ENCODE measurements at places on chromosomes 7 and 10.
A peak's percentile ranks its signal among the peaks of the same experiment; 100 is the strongest.

DNA sequence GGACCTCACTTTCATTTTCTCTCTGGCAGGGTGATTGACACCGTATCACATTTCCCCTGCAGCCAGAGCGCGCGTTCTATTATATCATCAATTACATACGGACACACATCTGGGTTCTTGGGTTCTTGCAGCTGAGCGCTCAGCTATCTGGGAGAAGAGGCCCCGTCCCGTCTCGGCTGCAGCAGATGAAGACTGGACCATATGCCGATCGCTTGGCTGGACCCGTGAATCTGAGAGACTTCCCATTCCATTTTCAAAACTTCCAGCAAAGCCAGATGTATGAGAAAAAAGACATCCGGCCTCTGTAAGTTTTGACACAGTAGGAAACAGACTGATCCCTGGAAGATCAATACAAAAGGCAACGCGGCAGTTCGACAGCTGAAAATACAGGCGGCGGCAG is 99.8 kb downstream of the JCAD start:
- no peak for DNase-seq

- DNase-seq, result no peak
These were observed 1.3 kb downstream of the AFAP1L2 start for GRCh38 chr10:114402871-114403540.

DNA sequence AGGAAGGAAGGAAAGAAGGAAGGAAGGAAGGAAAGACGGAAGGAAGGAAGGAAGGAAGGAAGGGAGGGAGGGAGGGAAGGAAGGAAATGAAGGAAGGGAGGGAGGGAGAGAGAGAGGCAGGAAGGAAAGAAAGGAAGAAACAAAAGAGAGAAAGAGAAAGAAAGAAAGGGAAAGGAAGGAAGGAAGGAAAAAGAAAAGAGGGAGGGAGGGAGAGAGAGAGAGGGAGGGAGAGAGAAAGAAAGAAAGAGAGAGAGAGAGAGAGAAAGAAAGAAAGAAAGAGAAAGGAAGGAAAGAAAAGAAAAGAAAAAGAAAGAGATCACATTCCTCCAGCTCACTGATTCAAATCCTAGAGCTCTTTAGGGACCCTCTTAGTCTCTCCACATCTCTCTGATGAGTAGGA is 24.7 kb downstream of the ELN start:
- DNase-seq, result no peak

GRCh38 chr7:409339-410281 is 110.0 kb downstream of the PDGFA start:
- no peak for DNase-seq

- DNase-seq, result no peak
These were observed 165.6 kb downstream of the HGF start for GRCh38 chr7:81604075-81604807.

GRCh38 chr10:121928528-121928884 is 675 bp upstream of the ATE1 start:
- DNase-seq, result no peak

DNA sequence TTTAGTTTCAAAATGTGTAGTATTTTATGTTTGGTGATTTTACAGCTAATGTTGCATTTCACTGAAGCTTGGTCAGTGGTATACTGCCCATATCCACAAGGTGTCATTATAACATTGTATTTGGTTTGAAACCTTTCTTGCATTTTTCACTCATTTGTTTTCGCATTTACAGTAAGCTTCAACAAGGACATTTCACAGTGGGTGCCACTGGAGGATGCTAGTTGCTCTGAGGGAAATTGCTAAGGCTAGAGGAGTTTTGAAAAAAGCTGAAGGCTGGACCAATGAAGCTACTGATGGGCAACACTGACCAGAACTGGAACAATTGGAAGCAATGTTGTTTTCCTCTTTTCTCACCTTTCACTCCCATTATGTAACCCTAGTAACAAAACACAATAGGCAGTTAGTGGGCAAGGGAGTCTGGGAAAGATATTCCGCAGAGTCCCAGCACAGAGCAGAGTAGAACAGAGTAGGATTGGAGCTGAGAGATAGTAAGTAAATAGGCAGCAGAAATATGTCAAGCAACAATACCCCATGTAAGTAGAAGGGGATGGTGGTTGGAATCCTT is 23.6 kb upstream of the SRI start:
- DNase-seq, result no peak

GRCh38 chr7:141785706-141786552 is 4.1 kb upstream of the TAS2R5 start:
- DNase-seq, result peak; percentile 1

- DNase-seq, result no peak
These were observed 15.0 kb upstream of the TFEC start for GRCh38 chr7:116045532-116045931.

DNA sequence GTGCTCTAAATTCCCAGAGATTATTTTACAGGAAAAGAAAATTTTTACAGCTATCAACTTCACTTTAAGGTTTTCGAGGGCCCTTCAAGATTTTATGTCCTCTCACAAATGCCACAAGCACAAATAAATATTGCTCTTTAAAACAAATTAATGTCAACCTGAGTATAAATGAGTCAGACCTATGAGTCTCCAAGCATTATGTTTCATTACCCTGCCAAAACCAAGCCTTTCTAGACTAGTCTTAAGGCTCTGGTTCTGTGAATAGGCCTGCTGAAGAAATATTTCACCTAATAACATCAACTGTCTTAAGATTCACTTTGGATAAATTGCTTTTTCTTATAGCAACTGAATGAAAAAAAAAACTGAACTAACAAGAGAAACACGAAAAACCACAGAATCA is 153.0 kb downstream of the PDE1C start:
- no peak for DNase-seq

- DNase-seq, result no peak
These were observed 139.6 kb upstream of the GDF10 start for GRCh38 chr10:47160261-47160908.

DNA sequence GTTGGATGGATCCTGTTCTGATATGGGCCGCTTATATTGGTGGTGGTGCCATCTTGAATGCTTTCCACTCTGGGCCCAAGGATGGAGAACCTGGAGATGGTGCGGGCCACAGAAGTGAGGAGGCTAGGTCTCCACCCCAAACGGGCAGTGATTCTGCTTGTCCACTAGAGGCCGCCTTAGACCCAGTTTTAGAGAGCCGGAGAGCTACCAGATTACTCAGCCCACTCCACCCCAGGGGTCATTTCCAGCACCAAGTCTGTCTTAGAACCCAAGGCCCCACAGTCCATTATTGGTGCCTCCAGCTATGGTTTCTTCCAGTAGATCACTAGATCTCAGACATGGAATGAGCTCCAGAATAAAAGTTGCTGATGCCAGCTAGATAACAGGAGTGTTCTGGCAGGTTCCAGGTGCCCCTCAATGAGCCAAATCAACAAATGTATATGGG is 11.8 kb upstream of the CAMK2G start:
- peak; percentile 52 for DNase-seq

DNA sequence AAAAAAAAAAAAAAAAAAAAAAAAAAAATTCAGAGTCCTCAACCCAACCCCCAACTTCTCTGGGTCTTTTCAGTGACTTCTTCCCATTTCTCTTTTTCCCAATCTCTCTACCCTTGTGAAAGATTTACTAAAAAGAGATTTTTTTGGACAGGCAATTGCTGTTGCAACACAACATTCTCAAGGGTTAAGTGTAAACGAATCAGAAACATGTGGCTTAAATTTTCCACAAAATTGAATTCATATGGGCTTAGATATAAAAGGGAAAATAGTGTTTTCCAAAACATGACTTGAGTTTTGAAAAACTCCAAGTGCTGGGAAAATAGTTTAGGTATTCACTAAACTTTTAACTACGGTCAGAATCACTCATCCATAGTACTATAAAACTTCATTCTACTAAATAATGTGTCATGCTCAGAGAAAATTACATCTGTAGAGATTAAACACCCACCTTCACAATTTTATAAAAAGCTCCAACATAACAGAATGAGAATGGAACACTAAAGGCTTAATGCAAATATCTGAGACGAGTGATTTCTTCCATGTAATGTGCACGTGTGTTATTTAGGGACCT is 643.1 kb downstream of the PARD3 start:
- DNase-seq, result no peak

DNA sequence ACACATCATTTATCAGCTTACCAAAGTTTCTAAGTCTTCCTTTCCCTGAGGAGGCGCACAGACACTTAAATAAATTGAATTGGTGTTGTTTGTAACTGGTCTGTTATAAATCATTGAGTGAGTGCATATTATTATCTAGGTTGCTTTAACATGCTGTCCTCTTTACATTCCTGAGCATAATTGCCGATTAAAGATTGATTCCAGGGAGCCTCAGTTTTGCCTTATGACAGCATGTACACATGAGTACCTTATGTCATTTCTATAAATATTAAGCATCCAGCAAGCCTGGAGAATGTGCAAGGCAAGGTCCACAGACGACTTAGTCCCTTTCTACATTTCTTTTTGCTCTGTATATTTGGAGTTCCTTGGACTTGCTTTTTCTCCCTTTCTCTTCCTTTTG is 177.9 kb upstream of the STEAP4 start:
- DNase-seq, result no peak

DNA sequence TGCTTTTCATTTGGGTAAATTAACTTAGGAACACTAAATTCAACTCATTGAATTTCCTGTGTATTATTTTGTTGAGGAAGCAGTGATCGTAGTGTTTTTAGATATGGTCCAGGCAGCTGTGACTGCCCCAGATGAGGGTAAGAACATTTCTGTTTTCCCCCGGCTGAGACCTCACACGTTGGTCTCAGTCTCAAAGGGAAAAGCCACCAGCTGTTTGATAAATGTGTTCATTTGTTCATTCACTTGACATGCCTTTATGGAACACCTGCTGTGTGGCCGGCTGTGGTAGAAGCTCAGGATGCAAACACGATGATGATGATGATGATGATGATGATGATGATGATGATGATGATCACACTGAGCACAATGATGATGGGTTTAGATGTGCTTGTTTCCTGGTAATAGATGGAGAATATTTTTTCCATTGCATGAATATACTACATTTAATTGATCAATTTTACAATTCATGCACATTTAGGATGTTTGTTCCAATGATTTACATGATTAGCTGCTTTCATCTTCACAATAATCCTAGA is 125.6 kb upstream of the ZNF32 start:
- DNase-seq, result no peak

DNA sequence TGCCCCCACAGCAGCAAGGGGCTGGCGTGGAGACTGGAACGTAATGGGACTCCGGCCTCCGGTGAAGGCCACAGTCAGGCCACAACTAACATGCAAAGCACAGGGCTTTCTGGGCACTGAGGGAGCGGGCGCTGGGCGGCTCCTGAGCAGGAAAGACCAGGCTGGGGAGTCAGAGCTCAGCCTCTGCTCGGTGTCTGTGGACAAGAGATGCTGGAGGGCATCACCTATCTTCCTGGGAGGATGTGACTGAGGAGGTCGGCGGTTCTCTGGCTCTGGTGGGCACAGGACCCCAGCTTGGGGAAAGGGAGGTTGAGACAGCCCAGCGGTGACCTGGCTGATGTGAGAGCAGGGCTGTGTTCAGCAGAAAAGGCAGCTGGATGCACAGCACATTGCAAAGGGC is 11.7 kb downstream of the CNPY1 start:
- no peak for DNase-seq

- DNase-seq, result no peak
These were observed 435.6 kb upstream of the C7orf33 start for GRCh38 chr7:148155000-148155399.

DNA sequence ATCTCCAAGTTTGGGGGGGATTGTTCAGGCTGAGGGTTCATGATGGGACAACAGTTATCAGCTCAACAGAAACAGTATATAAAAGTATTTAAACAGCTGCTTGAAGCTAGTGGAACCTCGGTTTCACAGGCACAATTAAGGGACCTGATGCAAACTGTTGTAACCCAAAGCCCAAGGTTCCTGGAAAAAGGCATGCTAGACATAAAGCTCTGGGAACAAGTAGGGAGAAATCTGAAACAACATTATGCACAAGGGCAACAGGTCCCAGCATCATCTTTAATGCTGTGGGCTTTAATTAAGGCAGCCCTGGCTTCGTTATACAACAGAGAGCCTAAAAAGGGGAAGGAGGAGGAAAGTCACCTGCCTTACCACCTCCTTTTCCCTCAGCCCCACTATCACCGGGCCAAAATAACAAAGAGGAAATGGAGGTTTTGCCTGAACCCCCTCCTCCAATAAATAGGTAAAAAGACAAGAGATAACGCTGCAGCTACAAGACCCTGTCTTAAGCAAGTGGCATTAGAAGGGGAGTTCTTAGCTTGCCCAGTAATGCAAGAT is 83.2 kb upstream of the GPR22 start:
- no peak for DNase-seq

DNA sequence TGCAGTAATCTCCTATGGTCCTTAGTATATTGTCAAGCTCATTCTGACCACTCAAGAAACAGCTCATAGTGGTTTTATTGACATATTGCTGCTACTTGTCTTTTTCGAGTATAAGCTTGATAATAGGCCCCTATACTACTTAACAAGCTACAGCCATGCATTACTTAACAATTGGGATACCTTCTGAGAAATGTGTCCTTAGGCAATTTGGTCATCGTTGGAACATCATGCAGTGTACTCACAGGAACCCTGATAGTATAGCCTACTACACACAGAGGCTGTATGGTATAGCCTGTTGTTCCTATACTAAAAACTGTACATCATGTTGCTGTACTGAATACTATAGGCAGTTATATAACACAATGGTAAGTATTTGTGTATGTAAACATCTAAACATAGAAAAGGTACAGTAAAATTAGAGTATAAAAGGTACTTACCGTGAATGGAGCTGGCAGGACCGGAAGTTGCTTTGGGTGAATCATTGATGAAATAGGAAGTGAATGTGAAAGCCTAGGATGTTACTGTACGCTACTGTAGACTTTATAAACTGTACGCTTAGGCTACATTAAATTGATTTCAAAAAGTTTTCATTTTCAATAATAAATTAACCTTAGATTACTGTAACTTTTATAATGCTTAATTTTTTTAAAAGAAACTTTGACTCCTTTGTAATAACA is 160.9 kb downstream of the LRRC4 start:
- DNase-seq, result no peak

- no peak for DNase-seq
These were observed 249.8 kb downstream of the PTEN start for GRCh38 chr10:88113232-88113631.

- no peak for DNase-seq
These were observed 139.7 kb downstream of the TMEM26 start for GRCh38 chr10:61313460-61313859.

- no peak for DNase-seq
These were observed 105.5 kb downstream of the SLIT1 start for GRCh38 chr10:97080051-97080776.

All from stimulated activated CD4-positive, alpha-beta T cell treated with anti-CD3 and anti-CD28 coated beads, Interleukin-12 subunit alpha, Interleukin-12 subunit beta, amount 100 ng/mL, for 4 hours (primary cell).